ENCODE measurements at places on chromosomes 1 and 21.

- DNase-seq, result no peak
These were observed 4.5 kb downstream of the LHX4 start for GRCh38 chr1:180234369-180235076.

DNA sequence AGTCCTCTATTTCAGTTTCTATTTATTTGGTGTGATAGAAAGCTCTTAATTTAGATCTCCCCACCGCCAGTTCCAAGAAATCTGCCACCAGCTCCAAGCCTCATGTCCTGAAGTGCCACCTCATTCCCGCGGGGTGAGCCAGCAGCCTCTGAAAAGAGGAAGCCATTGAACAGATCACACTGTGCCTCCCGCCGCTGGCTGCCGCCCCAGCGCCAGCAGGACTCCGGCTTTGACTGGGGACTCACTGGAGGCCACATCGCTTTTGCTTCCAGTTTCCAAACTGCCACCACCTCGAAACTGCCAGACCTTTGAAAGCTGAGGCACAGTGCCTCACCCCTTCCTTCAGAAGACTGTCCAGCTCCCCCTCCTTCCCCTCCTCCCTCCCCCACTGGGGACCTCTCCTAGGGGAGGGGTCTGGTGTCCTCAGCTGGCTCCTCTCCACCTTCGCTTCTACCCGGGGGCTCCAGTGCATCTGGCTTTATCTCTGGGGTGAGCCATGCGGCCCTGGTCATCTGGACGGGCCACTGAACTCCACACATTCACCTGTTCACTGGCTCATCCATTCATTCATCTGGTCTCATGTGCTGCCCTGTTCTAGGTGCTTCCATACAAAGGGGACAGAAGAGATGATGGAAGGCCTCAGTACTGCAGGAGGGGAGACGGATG, 58.9 kb downstream of the VPS26C start:
- no peak for DNase-seq

- DNase-seq, result no peak
These were observed 60.8 kb upstream of the F3 start for GRCh38 chr1:94602316-94602715.

- DNase-seq, result no peak
These were observed 40.8 kb downstream of the AJAP1 start for GRCh38 chr1:4695241-4695640.

DNA sequence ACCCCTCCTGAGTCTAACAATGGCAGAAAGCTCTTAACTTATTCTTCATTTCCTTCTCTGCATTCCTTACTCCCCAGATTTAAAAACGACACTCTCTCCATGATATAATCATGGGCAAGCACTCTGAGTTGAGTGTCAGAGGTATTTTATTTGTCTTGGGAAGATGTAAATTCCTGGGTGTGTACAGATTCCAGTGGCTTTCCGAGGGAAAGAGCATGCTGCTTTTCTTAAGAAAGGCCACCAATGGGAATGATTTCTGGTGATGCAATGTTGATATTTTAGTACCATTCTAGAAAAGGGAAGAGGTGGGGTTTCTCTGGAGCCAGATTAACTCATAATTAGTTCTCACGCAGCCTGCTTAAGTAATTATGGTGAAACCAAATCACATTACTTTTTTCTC, 47.8 kb upstream of the BTG3 start:
- no peak for DNase-seq

DNA sequence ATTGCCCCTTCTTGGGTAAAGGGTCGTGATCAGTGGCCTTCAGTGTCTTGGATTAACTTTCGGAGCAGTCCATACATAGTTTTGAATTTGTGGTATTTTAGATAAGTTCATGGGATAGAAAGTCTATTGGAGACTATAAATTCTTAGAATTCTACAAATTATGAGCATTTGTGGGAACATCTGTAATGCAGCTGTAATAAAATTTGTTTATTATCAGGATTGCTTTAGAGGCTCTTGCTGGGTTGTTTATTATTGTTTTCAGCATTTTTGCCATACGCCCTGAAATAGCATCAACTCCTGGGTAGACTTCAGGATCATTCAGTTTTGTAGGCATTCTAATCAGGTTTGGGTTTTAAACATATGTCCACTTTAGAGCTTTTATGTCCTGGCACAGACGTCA, 16.1 kb downstream of the LAMC1 start:
- no peak for DNase-seq

DNA sequence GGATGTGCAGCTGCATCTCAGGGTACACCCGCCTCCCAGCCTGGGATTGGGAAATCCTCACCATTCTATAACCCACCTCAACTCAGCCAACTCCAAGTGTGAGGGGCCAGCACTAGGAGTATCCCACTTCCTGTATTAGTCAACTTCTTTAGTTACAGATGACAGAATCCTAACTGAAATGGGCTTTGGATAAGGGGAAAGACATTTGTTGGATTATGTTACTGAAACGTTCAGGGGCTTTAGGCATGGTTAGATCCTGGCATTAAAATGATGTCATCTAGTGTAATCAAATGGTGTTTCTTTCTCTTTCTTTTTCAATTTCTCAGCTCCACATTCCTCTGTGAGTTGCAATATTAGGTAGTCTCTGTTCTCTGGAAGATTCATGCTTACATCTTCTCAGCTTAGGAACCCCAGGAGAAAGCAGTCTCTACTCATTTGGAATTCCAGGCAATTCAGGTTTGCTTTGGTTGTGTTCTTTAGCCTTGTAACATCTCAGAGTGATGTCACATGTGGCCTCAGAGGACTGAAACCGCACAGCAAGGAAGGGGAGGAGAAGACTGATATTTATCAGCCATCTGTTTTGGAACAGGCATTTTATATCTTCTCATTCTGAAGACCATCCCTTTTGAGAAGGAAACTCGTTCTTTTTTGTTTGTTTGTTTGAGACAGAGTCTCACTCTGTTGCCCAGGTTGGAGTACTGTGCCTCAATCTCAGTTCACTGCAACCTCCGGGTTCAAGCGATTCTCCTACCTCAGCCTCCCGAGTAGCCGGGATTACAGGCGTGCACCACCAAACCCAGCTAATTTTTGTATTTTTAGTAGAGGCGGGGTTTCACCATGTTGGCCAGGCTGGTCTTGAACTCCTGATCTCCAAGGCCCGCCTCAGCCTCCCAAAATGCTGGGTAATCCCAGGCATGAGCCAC, 18.9 kb upstream of the TMEM54 start:
- no peak for DNase-seq

- no peak for DNase-seq
These were observed 24.4 kb upstream of the DEPDC1 start for GRCh38 chr1:68521286-68521685.

GRCh38 chr1:206498685-206499084, 8.6 kb upstream of the RASSF5 start:
- DNase-seq, result no peak

GRCh38 chr1:36178471-36179219, 22.7 kb downstream of the MAP7D1 start:
- no peak for DNase-seq

DNA sequence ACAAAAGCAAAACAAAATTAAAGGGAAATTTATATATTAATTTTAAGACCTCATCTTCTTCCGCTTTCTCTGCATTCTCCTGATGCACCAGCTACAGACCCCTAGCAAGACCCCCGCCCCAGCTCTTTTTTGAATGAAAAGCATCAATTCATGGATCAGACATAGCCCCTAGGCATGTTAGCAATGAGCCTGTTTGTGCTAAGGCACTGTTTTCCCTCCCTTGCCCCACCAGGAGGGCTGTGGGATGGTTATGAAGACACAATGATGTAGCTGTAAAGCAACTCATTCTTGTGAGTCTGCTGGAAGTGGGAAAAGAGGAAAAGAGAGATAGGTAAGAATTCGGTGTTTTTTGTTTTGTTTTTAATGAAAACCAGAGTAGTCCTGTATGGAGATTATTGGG, 88.5 kb upstream of the ZBTB18 start:
- no peak for DNase-seq

DNA sequence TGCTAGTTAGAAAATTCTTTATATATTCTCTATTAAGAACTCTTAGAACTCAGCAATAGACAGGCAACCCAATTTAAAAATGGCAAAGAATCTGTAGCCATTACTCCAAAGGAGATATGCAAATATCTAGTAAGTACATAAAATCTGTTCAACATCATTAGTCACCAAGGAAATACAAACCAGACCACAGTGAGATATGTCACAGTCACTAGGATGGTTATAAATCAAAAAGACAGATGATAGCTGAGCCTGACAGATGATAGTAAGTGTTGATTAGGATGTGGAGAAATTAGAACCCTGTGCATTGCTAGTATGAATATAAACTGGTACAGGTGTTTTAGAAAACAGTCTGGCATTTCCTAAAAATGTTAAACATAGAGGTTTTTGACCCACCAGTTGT, 26.6 kb downstream of the SRSF11 start:
- DNase-seq, result peak; percentile 62

GRCh38 chr1:243848858-243849420, 1.1 kb downstream of the AKT3 start:
- peak; percentile 52 for DNase-seq

DNA sequence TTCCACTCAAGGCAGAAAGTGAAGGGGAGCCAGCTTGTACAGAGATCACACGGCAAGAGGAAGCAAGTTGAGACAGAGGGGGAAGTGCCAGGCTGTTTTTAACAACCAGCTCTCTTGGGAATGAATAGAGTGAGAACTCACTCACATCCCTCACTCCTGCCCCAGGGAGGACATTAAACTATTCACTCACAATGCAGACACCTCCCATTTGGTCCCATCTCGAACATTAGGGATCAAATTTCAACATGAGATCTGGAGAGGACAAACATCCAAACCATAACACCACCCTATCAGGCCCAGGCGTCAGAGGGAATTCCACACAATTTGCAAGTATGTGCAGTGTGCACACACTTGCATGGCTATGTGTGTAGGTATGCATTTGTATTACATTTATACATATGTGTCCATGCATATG, 62.7 kb downstream of the DMAP1 start:
- DNase-seq, result no peak

- no peak for DNase-seq
These were observed at the start of gene INAVA for GRCh38 chr1:200894712-200895442. TSS of gene INAVA (plus strand) at chr1:200894900. CDS start at chr1:200898401, 3,501 bp downstream.

DNA sequence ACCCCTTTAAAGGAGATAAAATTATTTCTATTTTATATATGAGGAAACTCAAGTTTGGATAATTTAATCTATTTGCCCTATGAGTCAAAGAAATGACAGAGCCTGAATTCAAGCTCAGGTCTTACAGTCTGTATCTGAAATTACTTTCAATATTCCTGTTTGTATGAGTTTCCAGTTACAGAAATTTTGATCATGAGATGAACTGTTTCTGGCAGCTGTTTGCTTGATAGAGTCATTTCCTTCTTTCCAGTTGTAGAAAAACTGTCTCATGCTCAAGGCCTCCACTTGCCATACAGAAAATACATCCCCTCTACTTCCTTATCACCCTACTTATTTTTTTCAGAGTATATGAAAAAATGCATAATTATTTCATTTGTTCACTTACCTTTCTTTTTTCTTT, 87.6 kb downstream of the PTPRC start:
- no peak for DNase-seq

- no peak for DNase-seq
These were observed 511.9 kb downstream of the PTPRC start for GRCh38 chr1:199150756-199151155.

DNA sequence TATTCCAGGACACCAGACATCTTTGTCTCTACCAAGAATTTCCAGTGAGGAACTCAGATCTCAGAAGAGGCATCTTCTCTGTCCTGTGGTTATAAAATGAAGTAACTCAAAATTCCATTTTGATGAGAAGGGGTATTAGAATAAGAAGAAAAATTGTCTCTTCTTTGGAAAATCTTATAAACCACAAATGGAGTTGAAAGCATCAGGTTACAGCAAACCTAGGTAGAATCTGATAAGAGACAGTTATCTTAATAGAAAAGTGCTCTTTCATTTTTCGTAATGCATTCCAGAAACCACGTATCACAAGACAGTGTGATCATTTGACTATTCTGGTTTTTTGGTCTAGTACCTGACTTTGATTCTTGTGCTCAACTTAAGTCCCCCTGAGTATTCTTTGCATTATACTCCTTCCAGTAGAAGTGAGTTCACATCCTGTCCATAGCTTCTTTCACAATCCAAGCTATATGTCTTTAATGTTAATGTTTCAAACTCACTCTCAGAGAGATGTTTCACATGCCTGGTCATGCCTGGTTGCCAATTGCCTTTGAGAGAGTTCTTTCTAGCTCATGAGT, 120.9 kb upstream of the PRDX6 start:
- DNase-seq, result no peak

- no peak for DNase-seq
These were observed 5.8 kb upstream of the SPTA1 start for GRCh38 chr1:158692356-158692755.

DNA sequence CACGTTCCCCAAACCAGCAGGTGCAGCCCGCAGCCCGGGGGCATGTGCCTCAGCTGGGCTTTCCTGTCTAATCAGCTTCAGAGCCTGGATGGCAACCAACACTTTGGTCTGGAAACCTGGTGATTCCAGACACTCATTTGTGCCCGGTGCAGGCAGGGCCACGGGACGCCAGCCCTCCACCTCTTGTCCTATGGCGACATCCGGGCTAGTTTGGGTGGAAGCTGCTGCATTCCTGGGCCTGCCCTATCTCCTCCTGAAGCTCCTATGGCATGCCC, 111.8 kb downstream of the WDR4 start:
- DNase-seq, result no peak

GRCh38 chr1:215475796-215476481, 91.2 kb upstream of the KCTD3 start:
- no peak for DNase-seq

DNA sequence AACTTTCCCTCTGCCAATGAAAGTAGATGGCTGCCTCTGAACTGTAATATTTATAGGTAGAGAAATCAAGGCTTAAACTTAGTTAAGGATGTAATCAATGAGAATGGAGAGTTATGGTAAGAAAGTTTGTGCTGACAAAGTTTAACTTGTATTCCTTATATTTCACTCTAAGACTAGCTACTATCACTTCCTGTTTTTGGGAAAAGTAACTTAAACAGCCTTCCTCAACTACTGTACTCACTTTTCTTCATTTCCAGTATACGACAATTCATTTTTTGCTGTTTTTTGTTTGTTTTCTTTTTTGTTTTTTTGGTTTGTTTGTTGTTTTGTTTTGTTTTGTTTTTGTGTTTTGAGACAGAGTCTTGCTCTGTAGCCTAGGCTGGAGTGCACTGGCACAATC, 3.7 kb downstream of the RGS18 start:
- no peak for DNase-seq

- peak; percentile 35 for DNase-seq
These were observed 2.4 kb upstream of the TARS2 start for GRCh38 chr1:150484861-150485260.

GRCh38 chr1:10399444-10399941, 629 bp downstream of the PGD start:
- DNase-seq, result peak; percentile 63

DNA sequence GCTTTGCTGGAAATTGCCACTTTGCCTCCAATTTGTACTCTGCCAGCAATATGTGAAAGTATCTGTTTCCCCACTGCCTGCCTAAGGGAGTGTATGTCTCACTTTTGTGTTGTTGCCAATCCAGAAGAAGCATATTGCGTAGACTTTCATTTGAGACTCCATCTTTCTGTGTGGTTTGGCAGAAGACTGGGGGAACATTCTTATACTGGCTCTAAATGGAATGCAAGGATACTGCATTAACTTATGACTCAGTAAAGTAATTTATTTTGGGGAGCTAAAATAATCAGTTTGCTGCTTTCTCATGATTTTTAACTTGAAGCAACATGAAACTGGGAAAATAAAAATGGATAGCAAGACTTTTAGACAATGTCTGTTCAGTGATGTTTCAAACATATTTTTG, 107.7 kb upstream of the TMPRSS2 start:
- no peak for DNase-seq
